ENCODE measurements at places on chromosomes 16 and 17. TPM values are rescaled to one million over a fixed set of nuclear protein-coding genes. Genes with fewer than 3 reads are reported as not detected.

The SOCS1 gene
- 11.8 TPM for total RNA-seq

The GCGR gene
- total RNA-seq, result 0.13 TPM

The WDR90 gene
- 41.3 TPM for total RNA-seq

The TMIGD1 gene
- total RNA-seq, result not detected

The PRR29 gene
- 5.0 TPM for total RNA-seq

- peak; percentile 68 for DNase-seq
Observed at GRCh38 chr17:7883781-7884386, 4.7 kb upstream of the CHD3 start.

DNA sequence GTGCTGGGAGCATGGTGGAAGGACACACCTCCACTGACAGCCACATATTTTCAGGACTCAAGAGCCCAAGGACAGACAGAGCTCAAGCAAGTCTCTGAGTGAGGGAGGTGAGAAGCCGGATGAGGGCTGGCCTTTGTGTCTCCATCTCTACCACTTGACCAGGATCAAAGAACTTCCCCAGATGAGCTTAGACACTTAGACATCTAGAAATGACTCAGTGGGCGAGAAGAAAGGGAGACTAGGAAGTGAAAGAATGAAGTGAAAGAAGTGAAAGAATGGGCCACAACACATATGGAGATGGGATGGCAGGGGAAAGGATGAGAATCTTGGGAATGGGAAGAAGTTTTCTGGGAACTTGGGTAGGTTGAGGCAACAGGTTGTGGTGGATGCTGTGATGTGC lies 274.9 kb upstream of the CCL2 start:
- no peak for DNase-seq

- no peak for DNase-seq
Observed at GRCh38 chr17:41462705-41463104, 4.5 kb downstream of the KRT32 start.

DNA sequence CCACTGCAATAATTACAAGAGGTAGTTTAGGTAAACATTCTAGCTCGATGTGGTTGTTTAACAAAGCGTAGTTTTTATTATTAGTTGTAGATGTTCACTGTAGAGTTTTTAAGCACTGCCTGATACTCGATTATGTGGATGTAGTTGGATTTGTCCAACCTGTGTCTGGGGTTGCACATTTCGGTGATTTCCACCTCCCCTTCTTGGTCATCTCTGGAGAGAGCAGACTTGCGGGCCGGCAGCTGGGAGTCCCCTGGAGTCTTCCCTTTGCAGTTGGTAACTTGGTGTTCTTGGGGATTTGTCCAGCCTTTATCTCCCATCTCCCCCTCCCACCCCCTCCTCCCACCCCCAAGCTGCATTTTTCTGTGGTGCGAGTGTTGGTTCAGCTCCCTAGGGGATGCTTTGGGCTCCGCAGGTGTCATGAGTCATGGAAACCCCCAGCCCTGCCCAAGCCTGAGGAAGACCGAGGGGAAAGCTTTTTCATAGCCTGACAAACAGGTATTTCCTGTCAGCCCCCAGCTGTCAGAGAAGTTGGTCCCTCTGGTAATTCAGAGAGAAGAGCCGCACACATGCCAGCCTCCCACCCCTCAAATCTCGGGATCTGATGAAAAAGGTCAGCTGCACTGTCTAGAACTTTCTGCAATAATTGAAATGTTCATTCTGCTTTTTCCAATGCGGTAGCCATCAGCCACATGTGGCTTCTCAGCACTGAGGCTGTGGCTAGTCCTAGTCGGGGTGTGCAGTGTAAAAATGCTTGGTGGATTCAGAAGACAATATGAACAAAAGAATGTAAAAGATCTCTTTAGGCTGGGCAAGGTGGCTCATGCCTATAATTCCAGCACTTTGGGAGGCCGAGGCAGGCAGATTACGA lies 50.3 kb downstream of the KSR1 start:
- peak; percentile 10 for DNase-seq

DNA sequence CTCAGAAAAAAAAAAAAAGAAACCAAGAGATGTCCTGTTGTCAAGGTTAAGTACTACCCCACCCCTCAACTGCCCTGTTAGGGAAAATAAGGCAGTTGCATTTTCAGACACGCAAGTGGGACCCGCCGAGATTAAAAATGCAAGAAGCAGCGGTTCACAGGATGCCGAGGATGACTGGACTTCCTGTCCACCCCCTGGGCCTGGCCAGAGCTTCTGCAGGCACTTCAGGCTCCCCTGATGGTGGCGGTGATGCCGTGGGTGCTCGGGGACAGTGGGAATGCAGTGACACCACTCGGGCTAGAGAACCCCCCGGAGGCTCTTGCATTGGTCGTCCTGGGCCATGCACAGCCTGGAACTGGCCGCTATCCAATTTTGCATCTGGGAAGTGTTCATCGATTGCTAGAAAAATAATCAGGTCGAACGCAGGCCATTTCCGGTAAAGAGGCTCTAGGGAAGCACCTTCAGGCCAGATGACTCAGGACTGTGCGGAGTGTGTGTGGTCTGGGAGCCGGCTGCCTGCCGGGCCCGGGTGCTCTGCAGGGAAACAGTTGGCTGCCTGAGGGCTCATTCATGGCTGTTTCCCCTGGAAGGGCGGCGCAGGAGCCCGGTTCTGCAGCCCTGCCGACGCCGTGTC lies 13.4 kb upstream of the CRISPLD2 start:
- no peak for DNase-seq

DNA sequence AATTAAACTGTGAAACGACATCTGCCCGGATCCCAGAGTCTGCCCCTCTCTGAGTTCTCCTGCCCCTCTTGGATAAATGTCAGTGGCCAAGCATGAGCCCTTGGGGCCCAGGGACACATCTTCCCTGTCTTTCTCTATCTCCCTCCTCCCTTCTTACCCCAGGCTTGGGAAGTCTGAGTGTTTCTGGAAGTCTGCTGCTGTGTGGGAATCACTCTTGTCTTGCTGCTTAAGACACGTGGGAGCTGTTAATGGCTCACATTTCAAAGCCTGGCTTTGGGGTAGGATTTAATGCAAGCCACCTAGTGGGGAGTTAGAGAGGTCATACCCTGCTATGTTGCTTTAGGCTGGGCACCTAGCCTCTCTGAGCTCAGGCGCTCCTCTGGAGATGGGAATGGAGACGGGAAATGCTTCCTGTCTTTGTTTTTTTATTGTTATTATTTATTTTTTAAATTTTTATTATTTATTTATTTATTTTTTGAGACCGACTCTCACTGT lies 218.5 kb upstream of the CIBAR2 start:
- DNase-seq, result no peak

- no peak for DNase-seq
Observed at GRCh38 chr17:41691031-41691777, 2.5 kb downstream of the EIF1 start.

GRCh38 chr17:74212209-74212912 lies 1.0 kb upstream of the TTYH2 start:
- DNase-seq, result peak; percentile 83

DNA sequence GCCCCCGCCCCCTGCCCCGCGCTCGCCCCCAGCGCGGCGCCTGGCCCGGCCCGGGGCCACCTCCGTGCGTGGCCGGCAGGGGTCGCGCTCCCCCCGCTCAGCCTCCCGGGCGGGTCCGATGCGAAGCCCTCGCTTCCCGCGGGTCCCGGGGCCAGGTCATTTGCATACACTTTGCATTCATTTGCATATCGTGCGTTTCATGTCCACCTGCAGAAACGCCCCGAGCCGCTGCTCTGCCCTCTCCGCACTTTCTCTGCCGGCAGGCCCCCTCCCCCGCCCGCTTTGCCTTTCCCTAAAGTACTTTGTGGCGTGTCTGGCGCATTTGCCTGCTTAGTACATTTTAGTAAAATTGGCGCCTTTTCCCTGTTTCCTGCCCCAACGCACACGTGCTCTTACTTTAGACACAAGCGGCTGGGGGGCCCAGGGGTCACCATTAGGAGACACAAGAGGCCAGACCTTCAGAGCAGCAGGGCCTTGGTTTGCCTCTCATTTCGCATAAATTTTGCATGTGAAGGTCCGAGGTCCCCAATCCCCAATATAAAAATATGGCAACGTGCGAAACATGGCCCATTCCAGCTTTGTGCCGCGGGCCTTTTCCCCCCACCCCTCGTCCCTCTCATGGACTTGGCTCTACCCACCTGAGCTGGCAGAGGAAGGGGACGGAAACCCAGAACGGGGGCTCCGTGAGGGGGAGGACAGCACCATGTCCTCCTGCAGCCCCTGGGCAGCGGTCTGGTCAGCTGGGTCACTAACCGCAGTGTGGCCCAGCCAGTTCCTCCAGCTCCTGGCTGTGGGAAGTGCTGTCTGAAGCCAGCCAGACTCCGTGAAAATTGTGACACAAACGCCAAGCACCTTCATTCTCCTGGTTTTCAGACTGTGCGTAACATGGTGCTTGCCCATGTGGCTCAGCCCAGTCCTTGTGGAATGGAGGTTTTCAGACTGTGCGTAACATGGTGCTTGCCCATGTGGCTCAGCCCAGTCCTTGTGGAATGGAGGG lies 34.8 kb downstream of the CBFA2T3 start:
- no peak for DNase-seq

GRCh38 chr16:19781226-19781625 lies 63.2 kb downstream of the IQCK start:
- no peak for DNase-seq

DNA sequence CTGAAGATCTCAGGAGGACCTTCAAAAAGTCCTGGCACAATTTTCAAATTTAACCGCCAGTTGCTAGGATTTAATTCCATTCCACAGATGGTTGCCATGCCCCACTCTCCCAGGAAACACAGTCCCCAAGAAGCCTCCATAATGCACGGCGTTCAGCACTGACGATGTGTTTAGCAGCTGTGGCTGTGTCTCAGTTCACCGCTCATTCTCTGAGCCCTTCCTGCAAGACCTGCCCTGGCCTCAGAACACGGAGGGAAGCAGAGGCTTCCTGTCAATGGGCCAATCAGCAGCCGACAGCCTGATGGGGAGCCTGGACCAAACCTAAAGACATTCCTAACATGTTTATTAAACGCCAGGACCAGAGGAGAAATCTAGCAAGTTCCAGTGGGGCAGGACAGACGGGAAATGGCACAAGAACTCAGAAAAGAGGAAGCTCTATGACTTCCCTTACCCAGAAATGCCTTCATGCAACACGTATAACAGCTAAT lies 4.9 kb downstream of the MYLK3 start:
- no peak for DNase-seq

GRCh38 chr17:7262935-7263800 lies 890 bp upstream of the CLDN7 start:
- peak; percentile 60 for DNase-seq

GRCh38 chr17:796609-797008 lies 14.5 kb downstream of the MRM3 start:
- DNase-seq, result no peak

- no peak for DNase-seq
Observed at GRCh38 chr16:62475573-62475972, 439.3 kb upstream of the CDH8 start.

- DNase-seq, result no peak
Observed at GRCh38 chr17:14228903-14229302, 7.8 kb downstream of the CDRT15 start.

DNA sequence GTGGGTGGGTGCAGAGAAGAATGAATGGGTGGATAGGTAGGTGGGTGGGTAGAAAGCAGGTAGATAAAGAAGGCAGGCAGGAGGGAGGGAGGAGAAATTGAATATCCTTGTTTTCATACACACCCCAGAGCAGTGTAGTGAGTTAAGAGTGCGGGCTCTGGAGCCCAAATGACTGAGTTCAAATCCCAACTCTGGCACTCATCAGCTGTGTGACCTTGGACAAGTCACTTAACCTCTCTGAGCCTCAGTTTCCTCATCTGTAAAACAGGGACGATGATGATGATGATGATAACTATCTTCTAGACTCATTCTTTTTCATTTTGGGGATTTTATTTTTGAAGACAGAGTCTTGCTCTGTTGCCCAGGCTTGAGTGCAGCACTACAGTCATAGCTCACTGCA lies 2.0 kb upstream of the IL21R start:
- DNase-seq, result no peak

DNA sequence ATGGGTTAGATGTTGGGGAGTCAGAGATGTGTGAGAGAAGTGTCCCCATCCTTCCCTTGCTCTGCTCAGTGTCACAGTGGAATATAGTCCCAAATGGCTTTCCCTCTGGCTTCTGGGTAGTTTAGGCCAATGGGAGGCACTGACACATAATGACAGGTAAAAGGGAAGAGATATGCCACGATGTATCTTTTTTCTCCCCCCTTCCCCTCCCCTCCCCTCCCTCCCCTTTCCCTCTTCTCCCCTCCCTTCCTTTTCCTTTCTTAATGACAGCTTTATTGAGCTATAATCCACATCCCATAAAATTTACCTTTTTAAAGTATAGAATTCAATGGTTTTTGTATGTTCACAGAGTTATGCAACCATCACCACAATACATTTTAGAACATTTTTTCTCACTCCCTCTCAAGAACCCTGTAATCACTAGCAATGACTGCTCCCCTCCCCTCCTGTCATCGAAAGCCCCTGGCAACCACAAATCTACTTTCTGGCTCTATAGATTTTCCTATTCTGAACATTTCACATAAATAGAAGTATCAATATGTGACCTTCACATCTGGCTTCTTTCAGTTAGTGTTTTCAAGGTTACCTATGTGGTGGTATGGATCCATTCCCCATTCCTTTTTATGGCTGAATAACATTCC lies 617 bp upstream of the CCR7 start:
- DNase-seq, result no peak

DNA sequence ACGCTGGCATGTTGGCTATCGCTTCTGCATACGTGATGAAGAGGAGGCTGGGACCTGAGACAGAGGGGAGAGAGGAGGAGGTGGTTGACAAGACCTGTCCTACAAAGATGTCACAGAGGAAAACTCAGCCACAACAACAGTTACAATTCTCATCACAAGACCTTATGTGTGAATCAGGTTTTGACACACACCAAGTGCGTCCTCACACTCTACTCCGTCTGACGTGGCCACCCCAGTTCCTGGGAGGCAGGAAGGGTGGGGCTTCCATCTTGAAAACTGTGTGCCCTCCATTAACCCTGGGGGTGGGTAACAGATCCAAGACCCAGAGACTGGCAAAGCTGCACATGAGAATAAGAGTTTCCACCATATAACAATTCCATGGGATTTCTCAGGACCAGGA lies 24.1 kb downstream of the SLC6A4 start:
- no peak for DNase-seq

DNA sequence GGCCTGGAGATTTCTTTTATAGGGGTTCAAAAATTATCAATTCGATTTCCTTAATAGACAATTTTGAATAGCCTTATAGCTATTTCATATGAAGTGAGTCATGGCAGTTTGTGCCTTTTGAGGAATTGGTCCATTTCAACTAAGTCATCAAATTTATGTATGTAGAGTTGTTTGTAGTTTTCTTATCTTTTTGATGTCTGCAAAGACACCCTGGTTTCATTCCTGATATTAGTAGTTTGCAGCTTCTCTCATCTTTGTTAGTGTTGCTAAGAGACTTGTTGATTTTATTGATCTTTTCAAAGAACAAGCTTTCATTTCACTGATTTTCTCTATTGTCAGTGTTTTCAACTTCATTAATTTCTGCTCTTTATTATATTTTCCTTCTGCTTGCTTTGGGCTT lies 44.2 kb downstream of the N4BP1 start:
- DNase-seq, result no peak

- no peak for DNase-seq
Observed at GRCh38 chr16:72905581-72905980, 142.3 kb downstream of the ZFHX3 start.
